ENCODE measurements at places on chromosomes 5 and 9. TPM values are rescaled to one million over a fixed set of nuclear protein-coding genes. Genes with fewer than 3 reads are reported as not detected.

SYK gene
- total RNA-seq, result 0.69 TPM

CDH6 gene
- total RNA-seq, result not detected

- no peak for DNase-seq
Observed at GRCh38 chr5:32541241-32541640, 44.1 kb upstream of the SUB1 start.

GRCh38 chr5:153429761-153430380 lies 60.6 kb upstream of the GRIA1 start:
- no peak for DNase-seq

GRCh38 chr5:41334221-41334620 lies 120.9 kb upstream of the C6 start:
- no peak for DNase-seq

GRCh38 chr9:5899292-5899691 lies 8.6 kb downstream of the MLANA start:
- no peak for DNase-seq

- no peak for DNase-seq
Observed at GRCh38 chr5:150487199-150488061, 20.5 kb upstream of the NDST1 start.

Data from activated naive CD8-positive, alpha-beta T cell treated with anti-CD3 and anti-CD28 coated beads, Interleukin-2, amount 10 ng/mL, durations not matched to agents 7 days and 5 days (primary cell).